ENCODE measurements at places on chromosomes 3 and 15. TPM values are rescaled to one million over a fixed set of nuclear protein-coding genes. Genes with fewer than 3 reads are reported as not detected.

CLSTN2 gene
- total RNA-seq: 4.9 TPM

PLA2G4F gene
- total RNA-seq: 5.2 TPM

CPB1 gene
- total RNA-seq: not detected

CMTM8 gene
- total RNA-seq: 3.8 TPM

PSTPIP1 gene
- total RNA-seq: 2.4 TPM

PLSCR5 gene
- total RNA-seq: not detected

UBA7 gene
- 26.7 TPM for total RNA-seq

GOLGA8O gene
- total RNA-seq: 2.0 TPM

PLA2G4E gene
- total RNA-seq: not detected

GNAT1 gene
- not detected for total RNA-seq

GALNT15 gene
- total RNA-seq: 7.0 TPM

CFAP100 gene
- not detected for total RNA-seq

PARP9 gene
- total RNA-seq: 11.8 TPM

CPLX3 gene
- total RNA-seq: 4.1 TPM

PAQR9 gene
- 19.1 TPM for total RNA-seq

FAM43A gene
- total RNA-seq: 13.9 TPM

NT5DC2 gene
- total RNA-seq: 68.3 TPM

MYZAP gene
- total RNA-seq: 930 TPM

MUSTN1 gene
- 10.9 TPM for total RNA-seq

MCTP2 gene
- 2.1 TPM for total RNA-seq

GHSR gene
- total RNA-seq: not detected

ADAMTS7 gene
- 37.9 TPM for total RNA-seq

SPESP1 gene
- total RNA-seq: 4.2 TPM

ADGRG7 gene
- not detected for total RNA-seq

FLNB gene
- 33.7 TPM for total RNA-seq

LRRIQ4 gene
- total RNA-seq: not detected

FEZF2 gene
- total RNA-seq: not detected

ATP13A5 gene
- total RNA-seq: not detected

IL16 gene
- total RNA-seq: 5.5 TPM

DPPA2 gene
- total RNA-seq: not detected

CASR gene
- total RNA-seq: not detected

GAP43 gene
- 0.25 TPM for total RNA-seq

UQCRC1 gene
- total RNA-seq: 1,236 TPM

SIN3A gene
- total RNA-seq: 28.3 TPM

CHRM5 gene
- not detected for total RNA-seq

STX19 gene
- not detected for total RNA-seq

CD200R1 gene
- 0.87 TPM for total RNA-seq

All from left ventricle myocardium superior (tissue), 1 donor.